ENCODE measurements at places on chromosomes 6 and 20.

GRCh38 chr6:143966312-143966711 is 41.7 kb downstream of the PLAGL1 start:
- DNase-seq = no peak

- no peak for DNase-seq
These were observed 23.0 kb downstream of the APCDD1L start for GRCh38 chr20:58492074-58492718.

GRCh38 chr6:136656121-136656520 is 105.9 kb upstream of the MAP7 start:
- DNase-seq = no peak

GRCh38 chr6:146916435-146917025 is 287.7 kb upstream of the STXBP5 start:
- no peak for DNase-seq

DNA sequence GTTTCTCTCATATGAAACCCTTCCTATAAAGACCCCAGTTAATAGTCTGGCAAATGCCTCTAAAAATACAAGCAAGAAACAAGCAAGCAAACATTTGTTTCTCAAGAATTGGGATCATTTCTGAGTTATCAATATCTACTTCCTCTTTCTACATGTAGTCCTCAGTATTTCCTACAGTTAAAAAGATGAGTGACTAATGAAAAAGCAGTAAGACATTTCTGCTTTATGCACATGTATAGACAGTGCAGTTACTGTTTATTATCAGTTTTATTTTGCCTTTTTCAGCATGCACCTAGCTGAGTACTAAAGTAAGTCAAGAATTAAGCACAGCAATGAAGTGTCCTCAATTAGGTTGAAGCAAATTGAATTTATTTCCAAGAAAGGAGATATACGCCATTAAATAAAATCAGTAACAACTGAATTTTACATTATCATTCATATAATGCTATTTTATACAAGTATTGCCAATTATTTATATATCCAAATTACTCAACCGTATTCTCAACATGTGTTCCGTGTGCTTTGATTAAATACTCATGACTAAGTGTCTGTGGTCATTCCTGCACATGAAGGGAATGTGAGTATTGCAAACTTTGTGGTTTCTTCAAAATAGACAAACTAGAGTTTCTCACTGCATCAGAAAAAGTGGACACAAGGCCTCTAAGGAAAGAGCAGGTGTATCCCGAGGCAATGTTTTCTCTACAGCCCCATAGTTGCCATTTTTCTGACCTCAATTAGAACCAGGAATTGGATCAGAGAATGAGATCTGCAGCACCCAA is 159.3 kb upstream of the MARCKS start:
- no peak for DNase-seq

GRCh38 chr6:39029156-39030011 is 19.2 kb upstream of the GLP1R start:
- no peak for DNase-seq
